ENCODE measurements at places on chromosomes 3 and 15.

GRCh38 chr15:72319360-72319984, 485 bp downstream of the CELF6 start:
- peak; percentile 21 for DNase-seq

DNA sequence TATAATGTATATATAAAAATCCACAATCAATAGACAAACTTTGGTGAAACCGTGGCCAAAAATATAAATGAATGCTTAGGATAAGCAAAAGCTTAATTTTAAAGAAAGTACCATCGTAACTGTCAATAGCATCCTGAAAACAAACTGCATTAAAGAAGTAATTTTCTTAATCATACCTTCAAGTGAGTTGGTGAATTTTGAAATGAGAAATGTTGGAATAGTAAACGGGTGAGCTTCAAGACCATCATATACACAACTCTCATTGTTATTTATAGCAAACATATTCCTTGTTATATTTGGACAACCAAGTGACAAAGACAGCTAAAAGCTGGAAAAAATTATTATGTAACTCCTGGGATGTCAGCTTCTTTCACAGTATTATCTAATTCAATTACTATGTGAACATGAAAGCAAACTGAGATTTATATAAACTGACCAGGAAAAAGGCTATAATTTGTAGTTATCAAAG, 3.7 kb downstream of the DAZL start:
- DNase-seq = no peak

DNA sequence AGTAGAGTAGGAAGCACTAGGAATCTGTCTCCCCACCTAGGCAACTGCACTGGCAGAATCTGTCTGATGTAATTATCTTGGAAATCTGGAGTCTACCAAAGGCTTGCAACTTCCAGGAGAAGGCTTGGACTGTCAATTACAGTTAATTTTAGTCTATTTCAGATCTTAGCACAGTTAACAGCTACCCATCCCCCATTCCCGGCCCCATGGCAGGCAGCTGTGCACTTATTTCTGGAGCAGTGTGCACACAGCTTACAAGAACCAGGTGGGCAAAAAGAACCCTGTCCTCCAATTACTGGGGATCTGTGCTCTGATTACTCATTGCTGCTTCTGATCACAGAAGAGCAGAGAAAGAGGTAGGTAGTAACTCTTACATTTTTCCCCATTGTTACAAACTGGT, 12.3 kb upstream of the CDAN1 start:
- DNase-seq = no peak

GRCh38 chr3:53813876-53814275, 32.3 kb downstream of the CHDH start:
- DNase-seq = no peak

- no peak for DNase-seq
Observed at GRCh38 chr15:67594770-67595169, 52.3 kb downstream of the MAP2K5 start.

All from activated T-helper 1 cell treated with Interleukin-2 at 50 U/mL for 16 hours (primary cell).